Amygdala (tissue), 56 donors: ENCODE measurements at places on chromosomes 4 and X.

DNA sequence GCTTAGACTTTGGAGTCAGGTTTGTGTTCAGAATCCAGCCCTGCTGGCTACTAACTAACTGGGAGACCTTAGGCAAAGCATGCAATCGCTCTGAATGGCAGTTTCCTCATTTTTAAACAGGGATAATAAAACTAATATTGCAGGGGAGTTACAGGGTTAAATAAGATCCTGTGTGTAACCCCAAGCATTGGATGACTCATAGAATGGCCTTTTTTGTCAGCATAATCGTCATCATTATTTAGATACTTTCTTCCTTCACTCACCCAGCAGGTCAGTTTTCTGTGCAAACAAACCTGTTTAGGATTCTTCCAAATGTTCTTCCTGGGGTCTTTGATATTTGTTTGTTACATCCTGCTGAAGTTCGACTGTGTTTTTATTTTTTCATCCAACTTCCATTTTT is 208.2 kb downstream of the EVC2 start:
- no peak for DNase-seq

DNA sequence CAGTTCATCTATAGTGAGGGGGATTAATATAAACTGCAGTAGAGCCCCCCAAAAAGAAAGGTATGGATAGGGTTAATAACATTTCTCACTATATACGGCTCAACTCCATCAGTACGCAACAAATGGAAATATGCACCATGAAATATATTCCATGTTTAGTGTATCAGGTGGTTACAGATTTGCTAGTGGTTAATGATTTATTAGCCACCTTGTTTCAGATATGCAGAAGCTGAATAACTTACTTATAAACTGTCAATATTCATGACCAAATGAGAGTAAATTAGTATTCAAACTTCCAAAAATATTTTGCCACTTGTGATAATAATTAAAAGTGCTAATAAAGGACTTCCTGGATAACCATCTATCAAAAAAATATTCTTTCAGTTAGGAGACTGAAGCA is 14.8 kb downstream of the AMTN start:
- DNase-seq, result no peak

DNA sequence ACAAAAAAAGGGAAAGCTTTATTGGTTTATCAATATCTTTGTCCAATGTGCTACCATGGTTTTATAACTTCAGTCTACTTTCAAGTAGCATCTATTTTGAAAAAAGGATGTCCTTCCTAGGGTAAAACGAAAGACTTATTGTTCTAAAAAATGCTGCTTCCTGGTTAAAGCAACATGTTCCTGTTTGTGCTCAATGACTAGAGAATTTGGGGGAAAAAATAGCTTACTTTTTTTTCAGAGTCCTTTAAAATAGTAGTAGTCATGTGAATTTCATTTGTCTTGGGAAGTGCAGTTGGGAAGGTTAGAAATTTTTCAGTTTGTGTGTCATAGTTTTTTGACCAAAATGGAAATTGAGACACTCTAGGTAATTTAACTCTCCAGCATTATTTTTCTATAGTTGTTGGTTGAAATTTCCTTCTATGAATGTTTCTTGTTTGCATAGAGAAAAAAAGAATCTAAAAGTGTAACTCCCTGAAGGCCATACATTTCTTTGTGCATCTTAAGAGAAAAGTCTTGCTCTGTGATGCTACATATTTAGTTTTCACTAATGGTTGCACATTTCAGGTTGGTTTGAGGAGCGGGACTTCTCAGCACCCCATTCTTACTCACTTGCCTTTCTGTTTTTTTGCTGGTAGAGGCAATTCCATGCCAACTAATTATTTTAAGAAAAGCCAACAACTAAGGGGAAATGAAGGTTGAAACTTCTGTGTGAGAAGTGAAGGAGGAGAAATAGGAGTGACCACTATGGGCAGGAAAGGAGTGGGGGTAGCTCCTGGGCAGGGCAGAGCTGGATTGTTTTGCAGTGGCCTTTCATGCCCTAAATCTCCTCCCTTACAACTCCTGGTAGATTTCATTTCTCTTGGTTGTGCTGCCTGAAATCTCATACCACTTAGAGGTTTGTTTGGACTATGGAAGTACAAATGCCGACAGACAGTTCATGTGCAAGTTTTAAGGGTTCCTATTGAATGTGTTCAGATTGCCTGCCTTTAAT is 76.4 kb downstream of the RAPGEF2 start:
- DNase-seq, result no peak

DNA sequence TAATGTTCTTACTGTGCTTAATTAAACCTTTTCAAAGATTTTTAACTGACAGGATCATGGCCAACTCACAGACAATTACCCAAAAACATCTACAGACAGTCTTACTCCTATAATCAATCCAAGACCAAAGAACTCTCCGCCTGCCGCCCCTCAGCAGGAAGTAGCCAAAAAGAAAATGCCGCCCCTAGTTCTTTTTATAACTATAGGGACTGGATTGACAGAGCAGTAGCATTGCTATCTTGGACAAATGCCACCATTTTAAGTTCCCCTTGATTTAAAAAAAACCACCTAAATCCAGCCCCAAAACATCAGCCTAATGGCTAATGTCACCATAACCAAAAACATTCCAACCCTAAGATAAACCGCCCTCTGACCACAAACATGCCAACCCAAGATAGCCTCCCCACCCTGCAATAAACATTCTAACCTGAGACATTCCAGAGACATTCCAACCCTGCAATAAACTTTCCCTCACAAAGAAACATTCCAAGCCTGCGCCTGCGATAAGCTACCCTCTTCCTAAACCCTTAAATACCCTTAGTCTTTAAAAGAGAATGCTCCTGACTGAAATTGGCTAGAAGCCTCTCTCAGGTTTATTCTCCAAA is 77.0 kb downstream of the COQ2 start:
- no peak for DNase-seq

DNA sequence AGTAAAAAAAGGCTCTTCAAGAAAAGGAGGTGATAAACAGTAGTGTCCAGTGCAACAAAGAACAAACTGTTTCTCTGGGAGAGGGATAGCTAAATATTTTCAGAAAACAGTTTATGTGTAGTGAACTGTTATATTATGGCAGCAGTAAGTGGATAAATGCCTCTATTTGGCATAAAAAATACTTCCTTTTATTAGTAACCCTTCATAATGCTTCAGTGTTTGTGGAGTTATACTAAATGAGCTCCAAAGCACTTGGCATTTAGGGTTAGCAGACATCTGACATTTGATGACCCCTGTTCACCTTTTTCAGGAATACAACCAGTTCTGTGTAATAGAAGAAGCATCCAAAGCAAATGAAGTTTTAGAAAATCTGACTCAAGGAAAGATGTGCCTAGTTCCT is 31.9 kb downstream of the TRAPPC11 start:
- no peak for DNase-seq

- no peak for DNase-seq
Observed at GRCh38 chr4:21802406-21802805, 146.2 kb downstream of the KCNIP4 start.

DNA sequence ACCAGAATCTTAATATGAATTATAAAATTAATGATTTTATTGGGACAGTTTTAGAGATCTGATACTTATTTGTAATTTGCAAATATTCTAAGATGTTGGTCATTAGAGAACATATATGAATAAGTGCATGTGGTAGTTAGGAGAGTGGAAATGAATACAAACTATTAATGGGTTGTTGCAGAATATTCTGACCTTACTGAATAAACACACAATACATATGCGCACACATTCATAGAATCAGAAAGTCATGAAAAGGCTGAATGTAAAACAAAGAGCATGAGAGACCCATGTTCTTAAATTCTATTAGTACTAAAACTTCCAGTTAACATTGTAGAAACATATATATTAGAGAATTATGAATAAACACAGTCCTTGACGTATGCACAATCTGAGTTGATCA is 301.7 kb upstream of the TRAM1L1 start:
- no peak for DNase-seq

DNA sequence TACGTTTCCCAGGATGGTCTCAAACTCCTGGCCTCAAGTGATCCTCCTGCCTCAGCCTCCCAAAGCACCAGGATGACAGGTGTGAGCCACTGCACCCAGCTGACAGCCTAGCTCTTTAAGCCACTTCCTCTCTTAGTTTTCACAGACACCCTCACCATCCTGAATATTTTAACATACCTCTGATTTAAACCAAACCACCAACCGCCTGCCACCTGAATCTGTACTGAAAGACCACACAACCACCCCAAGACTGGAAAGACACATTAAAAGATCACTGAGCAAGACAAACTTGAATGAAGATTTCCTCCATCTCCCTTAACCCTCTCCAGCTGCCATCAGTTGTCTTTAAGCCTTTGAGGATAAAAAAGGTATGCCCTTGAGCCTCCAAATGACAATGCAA is 110.6 kb downstream of the SH3KBP1 start:
- no peak for DNase-seq

- DNase-seq, result no peak
Observed at GRCh38 chrX:38796946-38797345, 4.3 kb upstream of the MID1IP1 start.

DNA sequence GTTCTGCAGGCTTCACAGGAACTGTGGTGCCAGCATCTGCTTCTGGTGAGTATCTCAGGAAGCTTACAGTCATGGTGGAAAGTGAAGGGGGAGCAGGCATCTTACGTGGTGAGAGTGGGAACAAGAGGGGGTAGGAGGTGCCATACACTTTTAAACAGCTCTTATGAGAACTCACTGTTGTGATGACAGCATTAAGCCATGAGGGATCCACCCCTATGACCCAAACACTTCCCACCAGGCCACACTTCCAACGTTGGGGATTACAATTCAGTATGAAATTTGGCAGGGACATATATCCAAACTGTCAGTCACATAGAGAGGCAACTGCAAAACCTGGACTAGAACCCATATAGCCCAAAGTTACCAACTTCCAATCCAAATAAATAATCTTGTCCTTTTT is 43.1 kb upstream of the ZCCHC12 start:
- no peak for DNase-seq

GRCh38 chr4:117533501-117533900 is 448.1 kb upstream of the TRAM1L1 start:
- DNase-seq, result no peak

DNA sequence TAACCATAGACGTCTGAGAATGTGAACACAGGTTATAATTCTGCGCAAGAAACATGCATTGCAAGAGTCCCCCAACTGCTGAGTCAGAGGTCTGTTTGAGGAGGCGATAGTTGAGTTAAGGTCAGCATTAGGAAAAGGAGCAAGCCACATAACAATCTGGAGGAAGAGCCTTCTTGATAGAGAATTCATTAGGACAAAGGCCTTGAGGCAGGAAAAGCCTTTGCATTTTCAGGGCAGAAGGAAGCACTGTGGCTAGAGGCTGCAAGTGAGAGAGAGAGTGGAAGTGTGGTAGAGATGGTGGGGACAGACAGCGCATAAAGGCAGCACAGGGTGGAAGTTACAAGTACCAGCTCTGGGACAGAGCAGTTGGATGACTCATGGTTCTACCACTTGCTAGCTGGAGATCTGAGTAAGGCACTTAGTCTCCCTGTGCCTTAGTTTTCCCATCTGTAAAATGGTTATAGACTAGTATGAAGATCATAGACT is 125.8 kb upstream of the LNX1 start:
- DNase-seq, result no peak

DNA sequence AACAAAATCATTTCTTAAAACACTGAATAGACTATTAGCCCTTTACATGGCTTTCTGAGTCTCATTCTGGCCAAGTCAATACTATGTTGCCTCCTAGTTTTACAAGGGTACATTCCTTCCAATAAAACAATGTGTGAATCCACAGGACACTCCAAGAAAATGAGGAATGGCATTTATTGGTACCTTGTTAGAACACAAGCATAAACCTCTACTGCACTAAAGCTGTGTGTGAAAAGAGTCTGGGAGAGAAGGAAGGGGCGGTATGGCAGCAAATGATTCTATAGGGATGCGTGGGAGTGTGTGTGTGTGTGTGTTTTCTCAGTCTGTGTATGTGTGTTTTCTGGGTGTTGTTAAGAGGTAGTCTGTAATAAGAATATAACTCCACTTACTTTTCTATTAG is 48.9 kb downstream of the CXCL1 start:
- no peak for DNase-seq

- no peak for DNase-seq
Observed at GRCh38 chrX:2414384-2414783, 86.4 kb downstream of the DHRSX start.

DNA sequence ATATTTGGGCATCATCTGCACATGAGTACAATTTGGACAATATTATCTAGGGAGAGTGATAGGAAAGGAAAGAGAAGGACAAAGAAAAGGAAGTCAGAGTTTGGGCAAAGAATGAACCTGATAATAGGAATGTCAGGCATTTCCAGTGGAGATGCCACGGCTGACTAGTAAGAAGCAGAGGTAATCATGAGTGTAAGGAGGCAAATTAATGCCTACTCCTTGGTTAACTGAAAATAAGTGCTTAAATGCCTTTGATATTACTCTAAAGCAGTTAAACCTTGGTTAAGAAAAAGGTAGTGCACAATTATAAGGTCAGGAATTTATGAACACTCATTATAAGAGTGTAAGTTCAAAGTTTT is 99.2 kb upstream of the DDIT4L start:
- no peak for DNase-seq

DNA sequence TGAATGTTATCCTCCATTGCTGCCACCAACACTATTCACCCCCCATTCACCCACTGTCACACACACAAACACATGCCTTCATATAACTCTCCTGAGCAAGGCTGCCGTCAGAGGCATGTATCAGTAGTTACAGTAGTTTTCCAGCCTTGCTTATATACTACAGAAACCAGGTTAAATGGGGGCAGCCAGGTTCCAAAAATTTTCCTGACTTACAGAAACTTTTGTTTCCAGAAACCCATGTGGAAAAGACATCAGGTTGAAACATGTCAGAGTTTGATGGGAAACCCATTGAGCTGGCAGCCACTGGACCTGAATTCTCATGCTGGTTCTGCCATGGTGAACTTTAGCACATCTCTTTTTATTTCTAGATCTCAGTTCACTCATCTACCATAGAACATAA is 64.0 kb downstream of the COX18 start:
- DNase-seq, result no peak

GRCh38 chr4:168573870-168574269 is 77.0 kb downstream of the PALLD start:
- DNase-seq, result no peak

DNA sequence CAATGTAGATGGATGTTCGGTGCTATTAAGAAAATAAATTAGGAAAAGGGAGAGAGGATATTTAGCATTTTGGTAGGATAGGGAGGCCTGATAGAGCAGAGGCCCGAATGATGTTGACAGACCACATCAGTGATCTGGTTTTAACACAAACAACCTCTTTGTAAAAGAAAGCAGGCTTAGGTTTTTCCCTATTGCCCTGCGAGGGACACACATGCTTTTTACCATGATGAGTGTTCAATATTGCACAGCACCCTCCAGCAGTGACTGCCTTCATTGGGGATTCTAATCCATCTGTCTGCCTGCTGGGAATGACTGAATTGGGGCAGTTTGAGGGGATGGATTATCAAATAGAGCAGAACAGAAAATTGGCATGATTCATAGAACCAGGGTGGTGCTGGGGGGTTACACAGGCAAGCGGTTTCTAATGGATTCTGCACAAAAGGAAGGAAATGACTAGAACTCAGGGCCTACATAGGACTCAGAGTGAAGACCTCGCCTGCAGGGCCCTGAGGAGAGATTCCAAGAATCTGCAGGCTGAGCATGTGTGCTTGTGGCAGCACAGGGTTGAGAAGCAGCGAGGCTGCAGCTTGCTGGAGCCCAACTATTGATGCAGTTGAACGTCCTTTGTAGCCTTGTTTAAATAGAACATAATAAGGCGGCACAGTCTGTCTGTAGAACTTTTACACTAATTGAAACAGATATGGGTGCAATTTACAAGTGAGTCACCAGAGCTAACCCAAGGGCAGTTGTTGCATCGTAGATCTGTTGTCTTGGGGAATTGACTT is 58.0 kb downstream of the RHOH start:
- no peak for DNase-seq
